ENCODE measurements at places on chromosomes 16 and 17.

- no peak for DNase-seq
These were observed 6.5 kb downstream of the CHD9 start for GRCh38 chr16:53061256-53061655.

DNA sequence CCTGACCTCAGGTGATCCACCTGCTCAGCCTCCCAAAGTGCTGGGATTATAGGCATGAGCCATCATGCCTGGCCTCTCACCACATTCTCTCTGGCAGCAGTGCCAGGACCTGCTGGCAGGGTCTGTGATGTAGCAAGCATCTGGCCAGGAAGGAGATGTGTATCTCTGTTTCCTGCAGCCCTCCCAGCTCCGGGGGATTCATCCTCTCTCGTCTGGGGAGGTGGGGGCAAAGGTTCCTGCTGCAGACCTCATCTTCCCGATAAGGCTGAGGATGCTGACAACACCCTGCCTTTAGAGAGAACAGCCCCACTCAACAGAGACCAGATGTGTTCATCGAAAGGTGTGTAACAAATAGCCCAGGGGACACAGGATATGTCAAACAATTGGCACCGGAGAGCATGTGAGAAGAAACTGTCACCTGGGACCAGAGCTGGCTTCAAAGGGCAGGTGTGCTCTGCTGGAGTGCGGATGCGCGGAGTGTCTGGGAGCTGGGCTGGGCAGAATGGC lies 54.8 kb upstream of the SEC14L1 start:
- no peak for DNase-seq

GRCh38 chr16:49330562-49331201 lies 42.9 kb upstream of the C16orf78 start:
- no peak for DNase-seq

DNA sequence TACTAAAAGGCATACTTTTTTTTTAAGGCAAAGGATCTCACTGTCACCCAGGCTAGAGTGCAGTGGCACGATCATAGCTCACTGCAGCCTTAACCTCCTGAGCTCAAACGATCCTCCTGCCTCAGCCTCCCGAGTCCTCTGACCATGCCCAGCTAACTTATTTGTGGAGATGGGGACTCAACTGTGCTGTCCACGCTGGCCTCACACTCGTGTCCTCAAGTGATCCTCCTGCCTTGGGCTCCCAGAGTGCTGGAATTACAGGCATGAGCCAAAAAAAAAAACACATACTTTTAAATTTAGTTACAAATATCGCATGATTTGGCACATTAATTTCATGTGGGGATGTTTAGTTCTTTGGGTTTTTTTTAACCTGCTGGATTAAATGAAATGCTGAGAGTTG lies 207.7 kb upstream of the CHMP6 start:
- DNase-seq: no peak

- DNase-seq: no peak
These were observed 155.2 kb upstream of the MYOCD start for GRCh38 chr17:12510535-12510934.

DNA sequence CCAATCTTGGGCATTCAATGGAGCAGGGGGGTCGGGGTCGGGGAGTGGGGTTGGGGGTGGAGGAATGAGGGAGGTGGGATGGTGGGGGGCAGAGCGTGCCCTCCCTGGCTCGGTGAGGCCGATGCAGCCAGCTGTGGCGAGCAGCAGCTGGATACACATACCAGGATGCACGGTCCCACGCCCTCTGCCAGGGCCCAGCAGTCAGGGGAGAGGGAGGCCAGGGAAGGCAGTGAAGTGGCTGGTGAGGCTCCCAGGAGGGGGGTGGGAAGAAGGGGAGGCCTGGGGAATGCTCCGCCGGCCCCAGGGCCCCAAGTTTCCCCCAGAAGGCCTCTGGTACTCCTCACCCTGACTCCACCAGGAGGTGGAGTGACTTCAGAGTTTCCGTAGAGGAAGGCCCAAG lies 77.6 kb upstream of the LHX1 start:
- DNase-seq: no peak

- no peak for DNase-seq
These were observed 45.8 kb downstream of the TEX2 start for GRCh38 chr17:64217249-64217691.

- no peak for DNase-seq
These were observed 98.4 kb upstream of the PLCG2 start for GRCh38 chr16:81680444-81681275.

GRCh38 chr16:55036371-55036821 lies 105.7 kb downstream of the IRX5 start:
- no peak for DNase-seq

Data from K562 (cell line).